Left cardiac atrium (tissue), 4 donors: ENCODE measurements at places on chromosomes 3 and 15. TPM values are rescaled to one million over a fixed set of nuclear protein-coding genes. Genes with fewer than 3 reads are reported as not detected.

The PDIA5 gene
- total RNA-seq, result 9.0 TPM

The LRRC49 gene
- 33.0 TPM for total RNA-seq

The ALDH1L1 gene
- 22.9 TPM for total RNA-seq

The OSTN gene
- 0.26 TPM for total RNA-seq

The RLBP1 gene
- not detected for total RNA-seq

The SLC28A2 gene
- total RNA-seq, result not detected

The ATP13A4 gene
- total RNA-seq, result 0.29 TPM

The ASB14 gene
- 0.41 TPM for total RNA-seq

The CELSR3 gene
- 0.39 TPM for total RNA-seq

The CYP1A2 gene
- total RNA-seq, result 0.12 TPM
